ENCODE measurements at places on chromosomes 5 and 9. TPM values are rescaled to one million over a fixed set of nuclear protein-coding genes. Genes with fewer than 3 reads are reported as not detected.

RELL2 gene
- polyA plus RNA-seq: 6.4 TPM

SNCB gene
- not detected for polyA plus RNA-seq

CDX1 gene
- polyA plus RNA-seq: not detected

CCDC152 gene
- polyA plus RNA-seq: 0.36 TPM

GRCh38 chr5:173329491-173330337 lies 1.5 kb upstream of the STC2 start:
- DNase-seq: peak; percentile 72

DNA sequence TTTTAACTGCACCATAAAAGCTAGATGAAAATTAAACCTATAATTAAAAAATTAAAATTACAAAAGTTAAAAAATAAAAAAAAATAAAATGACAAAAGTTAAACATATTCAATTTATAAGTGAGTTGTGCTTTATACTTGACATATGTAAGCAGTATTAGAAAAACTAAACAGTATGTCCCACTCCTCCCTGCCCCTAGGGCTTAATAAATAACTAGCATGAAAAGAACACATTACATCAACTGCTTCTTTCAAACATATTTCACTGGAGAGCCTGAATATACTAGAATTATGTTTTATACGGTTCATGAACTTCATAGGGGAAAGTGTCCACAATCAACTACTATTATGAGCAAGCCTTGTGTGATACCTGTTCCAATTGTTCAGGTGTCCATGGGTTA lies 47.6 kb downstream of the ECPAS start:
- no peak for DNase-seq

DNA sequence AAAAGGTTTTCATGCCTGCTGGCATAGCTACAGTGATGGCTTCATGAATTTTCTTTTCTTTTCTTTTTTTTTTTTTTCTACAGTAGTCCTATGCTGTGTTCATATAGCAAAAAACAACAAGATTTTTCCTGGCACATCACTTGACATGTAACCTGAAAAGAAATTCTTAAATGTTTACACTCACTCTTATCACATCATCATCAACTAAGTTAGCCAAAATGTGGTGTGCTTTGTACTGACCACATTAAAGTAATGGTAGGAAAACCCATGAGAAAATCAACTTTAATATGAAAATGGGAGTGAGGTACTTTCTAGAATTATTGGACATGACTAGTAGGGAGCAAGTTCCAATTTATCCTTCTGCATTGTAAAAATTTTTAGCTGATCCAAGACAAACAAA lies 146.7 kb downstream of the SSBP2 start:
- no peak for DNase-seq

DNA sequence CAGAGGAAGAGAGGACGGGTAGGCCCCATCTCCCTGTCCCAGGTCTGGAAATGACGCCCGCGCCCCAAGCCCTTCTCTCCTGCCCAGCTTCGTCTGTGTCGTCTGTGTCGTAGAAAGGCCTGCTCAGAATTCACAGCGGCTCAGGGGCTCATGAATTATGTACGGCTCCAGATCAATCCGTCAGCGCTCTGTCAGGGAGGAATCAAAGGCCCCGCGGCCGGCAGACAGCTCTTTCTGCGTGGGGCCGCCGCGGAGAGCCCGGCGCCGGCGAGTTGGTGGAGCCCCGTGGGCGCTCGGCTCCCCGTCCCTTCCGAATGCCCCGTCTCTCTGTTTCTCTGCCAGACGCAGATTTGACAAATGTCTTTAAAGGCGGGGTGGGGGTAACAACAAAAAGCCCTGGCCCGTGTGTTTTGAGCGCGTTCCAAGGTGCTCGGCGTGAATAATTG lies 83.8 kb upstream of the RAPGEF1 start:
- DNase-seq: no peak

- DNase-seq: peak; percentile 18
Observed at GRCh38 chr5:109479260-109479860, 69.6 kb upstream of the PJA2 start.

DNA sequence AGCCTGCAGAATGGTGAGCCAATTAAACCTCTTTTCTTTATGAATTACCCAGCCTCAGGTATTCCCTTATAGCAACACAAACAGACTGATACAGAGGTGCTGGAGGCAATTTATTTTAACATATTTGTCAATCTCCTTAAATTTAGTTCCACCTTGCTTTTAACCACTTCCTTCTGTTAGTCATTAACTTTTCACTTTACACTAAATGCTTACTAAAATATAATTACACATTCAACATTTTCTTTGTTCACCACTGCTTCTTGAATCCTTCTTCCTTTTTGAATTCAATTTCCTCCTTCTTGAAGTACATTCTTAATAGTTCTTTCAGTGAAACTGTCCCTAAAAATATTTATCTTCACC lies 39.4 kb downstream of the LYRM7 start:
- DNase-seq: no peak

DNA sequence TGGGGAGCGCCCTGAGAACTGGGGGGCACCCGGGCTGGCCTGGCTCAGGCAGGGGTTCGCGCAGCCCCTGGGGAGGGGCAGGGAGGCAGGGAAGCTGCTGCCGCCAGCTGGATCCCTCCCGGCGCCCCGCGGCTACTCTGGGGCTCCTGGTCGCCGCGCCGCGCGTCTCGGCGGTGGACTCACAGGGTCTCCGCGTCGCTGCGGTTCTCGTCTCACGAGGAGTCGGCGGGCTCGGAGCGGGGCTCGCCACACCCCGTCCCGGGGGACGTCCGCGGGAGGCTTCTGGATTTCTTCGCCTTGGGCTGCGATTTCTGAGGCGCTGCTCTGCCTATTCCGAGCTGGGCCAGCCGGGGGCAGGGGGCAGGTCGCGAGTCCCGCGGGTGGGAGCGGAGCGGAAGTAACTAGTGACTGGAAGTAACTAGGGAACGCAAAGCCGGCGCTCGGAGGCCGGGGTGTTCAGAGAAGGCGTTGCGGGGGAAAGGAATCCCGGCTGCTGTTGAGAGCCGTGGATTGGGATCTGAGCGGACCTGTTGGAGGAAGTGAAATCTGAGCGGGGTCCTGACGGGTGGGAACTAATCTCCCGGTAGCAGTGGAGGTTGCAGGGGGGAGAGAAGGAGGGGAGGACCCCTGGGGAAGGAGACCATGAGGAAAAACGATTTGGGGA lies 511 bp downstream of the CYSTM1 start:
- DNase-seq: peak; percentile 52

DNA sequence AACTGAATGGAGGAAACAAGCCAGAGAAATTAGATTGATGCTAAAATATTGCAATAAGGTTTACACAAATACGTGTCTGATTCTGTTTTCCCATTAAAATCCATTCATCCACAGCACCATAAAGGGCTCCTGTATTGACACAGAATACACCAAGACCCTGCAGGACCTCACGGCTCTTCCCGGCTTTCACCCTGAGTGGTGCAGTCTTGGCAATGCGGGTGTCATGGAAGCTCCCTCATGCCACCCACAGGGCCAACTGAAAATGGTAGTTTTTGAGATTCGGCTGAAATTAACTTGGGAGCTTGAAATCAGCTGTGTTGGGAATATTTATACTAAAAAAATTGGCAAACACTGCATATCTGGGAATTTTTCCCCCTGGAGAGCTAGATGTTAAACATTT lies 17.3 kb upstream of the EXOC3 start:
- no peak for DNase-seq

DNA sequence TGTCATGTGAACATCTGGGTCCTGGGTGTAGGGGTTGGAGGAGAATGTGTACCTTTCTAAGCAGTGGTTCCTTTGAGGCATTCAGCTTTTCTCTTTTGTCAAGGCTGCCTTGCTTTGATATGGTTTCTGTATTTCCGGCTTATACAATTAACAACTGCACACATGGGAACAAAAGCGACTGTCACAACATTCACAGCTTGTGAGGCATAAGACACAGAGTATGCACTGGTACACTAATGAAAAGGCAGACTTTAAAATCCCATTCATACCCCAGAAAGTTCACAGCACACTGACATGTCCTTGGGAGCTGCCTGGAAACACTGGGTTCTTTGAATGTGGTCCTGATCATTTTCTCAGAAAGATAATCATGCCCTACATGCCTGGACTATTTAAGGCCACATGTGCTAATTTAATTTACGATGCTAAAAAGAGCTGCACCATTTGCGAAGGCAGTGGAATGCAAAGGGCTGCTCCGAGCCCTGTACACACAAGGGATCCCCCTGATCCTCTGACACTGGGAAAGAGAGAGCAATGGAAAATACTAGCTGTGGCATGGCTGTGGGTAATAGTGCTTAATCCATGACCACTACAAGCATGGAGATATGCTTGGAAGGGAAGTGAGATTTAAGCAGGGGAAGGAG lies 131.8 kb downstream of the EFNA5 start:
- DNase-seq: no peak

- no peak for DNase-seq
Observed at GRCh38 chr9:37840560-37841194, 40.1 kb downstream of the DCAF10 start.

DNA sequence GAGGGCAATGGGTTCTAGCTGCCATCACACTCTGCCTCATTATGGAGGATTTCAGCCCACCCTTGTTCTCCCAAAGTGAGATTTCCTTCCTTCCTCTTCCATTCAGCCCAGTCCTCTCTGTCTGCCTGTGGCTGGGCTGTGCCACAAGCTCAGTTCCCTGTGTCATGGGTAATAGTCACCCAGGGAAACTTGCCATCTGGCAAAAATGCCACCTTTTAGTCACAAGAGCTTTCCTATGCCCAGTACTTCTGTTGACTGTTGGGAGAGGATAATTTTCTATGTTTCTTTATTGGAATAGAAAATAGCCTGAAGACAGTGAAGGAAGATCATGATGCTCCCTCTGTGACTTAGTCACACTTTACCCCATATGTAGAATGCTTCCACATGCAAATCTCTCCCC lies 71.4 kb downstream of the TLR4 start:
- no peak for DNase-seq

- no peak for DNase-seq
Observed at GRCh38 chr5:168086746-168087145, 204.7 kb upstream of the WWC1 start.

DNA sequence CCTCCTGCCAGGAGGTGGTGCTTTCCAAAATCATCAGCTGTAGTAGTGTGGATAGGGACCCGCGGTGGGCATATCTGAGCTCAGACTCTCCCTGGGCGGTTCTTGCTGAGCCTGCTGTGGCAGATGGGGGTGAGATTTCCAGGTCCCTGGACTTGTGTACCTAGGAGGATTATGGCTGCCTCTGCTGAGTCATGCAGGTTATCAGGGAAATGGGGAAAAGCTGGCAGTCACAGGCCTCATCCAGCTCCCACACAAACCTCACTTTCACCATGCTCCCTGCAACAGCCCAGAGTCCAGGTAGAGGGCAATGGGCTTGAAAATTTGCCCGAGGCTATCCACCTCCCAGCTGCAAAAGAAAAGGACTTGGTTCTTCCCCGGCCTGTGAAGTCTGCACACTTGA lies 23.4 kb upstream of the MAMDC2 start:
- DNase-seq: no peak

DNA sequence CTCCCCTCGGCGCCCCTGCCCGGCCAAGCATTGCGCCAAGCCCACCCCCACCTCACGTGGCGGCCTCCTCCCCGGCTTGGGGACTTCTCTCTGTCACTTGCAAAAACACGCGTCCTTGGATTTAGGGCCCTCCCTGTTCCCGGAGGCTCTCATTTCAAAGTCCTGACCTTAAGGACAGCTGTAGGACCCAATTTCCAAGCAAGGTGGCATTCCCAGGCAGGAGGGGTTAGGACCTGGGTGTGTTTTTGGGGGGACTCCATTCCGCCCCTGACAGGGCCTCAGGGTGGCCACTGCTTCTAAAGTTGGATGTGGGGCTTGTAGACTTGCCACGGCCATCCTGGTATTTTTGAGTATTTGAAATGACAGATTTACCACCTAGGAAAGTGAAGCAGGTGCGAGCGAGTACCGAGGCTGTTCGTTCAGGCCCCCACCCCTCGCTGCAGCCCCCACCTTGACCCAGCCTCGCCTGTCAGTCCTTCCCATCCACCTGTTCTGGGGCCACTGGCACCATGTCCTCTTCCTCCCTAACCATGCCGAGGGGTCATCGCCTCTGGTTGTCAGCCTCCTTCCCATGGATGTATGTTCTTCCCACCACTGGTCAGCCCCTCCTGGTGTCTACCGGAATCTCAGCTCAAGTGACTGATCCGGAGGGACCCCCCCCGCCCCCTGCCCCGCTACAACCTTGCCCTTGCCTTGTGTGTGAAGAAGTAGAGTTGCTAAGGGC lies 52.4 kb downstream of the MRPL36 start:
- no peak for DNase-seq

DNA sequence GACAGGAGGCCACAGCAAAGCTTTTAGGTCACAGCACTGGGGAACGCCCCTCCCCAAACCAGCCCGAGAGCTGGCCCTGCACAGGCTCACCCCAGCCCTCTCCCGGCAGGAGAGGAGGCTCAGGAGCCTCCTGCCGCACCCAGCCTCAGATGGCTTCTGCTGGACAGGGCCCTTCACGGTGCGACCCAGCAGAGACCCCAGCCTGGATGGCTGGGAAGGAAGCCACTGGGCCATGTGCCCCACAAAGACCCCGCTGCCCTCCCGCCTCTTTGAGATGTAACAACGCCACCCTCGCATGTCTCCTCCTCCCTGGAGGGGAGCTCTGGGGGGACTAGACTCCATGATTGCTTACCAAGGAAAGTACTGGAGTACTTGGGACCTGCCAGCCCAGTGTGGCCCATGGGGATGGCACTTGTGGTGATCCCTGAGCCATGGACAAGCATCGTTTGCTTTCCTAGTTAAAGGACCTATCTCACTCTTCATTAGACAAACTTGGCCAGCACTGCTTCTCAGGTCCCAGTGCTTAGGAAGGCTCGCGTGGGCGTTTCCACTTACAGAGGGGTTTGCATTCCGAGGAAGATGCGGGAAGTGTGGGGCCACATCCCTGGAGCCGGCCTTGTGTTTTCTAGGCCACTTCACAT lies 9.0 kb downstream of the MYMK start:
- no peak for DNase-seq

DNA sequence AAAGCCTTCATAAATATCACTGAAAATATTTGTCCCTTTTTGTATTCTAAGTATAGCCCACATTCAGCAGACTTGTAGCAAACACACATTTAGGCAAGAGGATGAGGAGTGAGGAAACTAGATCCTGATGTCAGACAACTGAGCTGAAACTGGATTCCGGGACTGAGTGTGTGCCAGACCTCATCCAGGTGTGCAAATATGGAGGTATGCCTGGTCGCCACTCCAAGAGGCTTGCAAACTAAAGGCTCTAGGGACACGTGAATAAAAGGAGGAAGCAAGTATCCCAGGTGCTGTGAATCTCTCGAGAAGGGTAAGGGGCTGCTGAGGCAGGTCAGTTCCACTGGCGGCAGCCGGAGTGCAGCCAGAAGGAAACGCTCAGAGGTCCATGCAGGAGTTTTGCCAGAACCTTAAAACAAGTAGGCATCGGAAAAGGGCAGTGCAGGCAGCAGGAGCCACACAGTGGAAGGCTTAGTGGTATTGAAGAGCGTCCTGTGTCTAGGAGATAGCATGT lies 77.4 kb upstream of the ALDH1B1 start:
- DNase-seq: no peak

- DNase-seq: peak; percentile 92
Observed at GRCh38 chr9:34651876-34652601, at the start of gene IL11RA. Gene IL11RA (plus strand): TSS chr9:34652185. CDS start chr9:34655218, 3,033 bp downstream.

Data from HepG2 (cell line).